Fibroblast of pulmonary artery (primary cell): ENCODE measurements at places on chromosomes 11 and 22.
A peak's percentile ranks its signal among the peaks of the same experiment; 100 is the strongest.

- peak; percentile 58 for DNase-seq
Observed at GRCh38 chr11:117143390-117143789, 697 bp upstream of the PAFAH1B2 start.

DNA sequence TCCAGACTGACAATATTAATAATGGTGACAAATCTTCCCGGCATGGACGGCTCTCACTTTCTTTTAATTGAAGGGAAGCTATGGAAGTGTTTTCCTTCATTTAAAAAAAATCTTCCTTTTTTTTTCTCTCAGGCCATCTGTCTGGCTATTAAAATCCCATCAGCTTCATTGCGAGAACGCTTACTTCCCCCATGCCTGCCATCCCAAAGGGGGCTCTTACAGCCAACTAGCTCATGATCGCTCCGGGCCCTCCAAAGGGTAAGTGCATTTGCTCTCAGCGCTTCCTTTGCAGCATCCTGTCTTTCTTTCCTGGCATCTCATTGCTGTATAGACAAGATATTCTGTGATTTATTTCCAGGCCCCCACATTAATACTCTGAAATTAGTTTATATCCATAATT is 20.7 kb downstream of the CACNG2 start:
- DNase-seq, result no peak

- peak; percentile 77 for DNase-seq
Observed at GRCh38 chr11:27427183-27427980, 45.2 kb downstream of the LGR4 start.

DNA sequence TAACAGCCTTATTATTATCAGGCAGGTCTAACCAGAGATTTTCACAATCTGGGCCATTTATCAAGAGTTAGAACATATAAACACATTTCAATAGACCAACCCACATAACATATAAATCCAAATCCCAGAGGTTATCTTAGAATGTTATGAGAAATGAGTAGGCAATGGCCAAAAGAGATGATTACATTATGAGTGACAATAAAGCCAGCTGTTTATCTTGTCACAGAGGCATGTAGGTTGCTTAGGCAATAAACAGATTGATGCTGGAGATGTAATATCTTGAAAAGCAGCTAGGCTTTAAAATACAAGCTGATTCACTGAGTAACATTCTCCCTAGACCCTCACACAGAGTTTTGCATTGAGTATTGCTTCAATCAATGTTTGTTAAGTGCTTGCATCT is 148.5 kb upstream of the SESN3 start:
- DNase-seq, result no peak

DNA sequence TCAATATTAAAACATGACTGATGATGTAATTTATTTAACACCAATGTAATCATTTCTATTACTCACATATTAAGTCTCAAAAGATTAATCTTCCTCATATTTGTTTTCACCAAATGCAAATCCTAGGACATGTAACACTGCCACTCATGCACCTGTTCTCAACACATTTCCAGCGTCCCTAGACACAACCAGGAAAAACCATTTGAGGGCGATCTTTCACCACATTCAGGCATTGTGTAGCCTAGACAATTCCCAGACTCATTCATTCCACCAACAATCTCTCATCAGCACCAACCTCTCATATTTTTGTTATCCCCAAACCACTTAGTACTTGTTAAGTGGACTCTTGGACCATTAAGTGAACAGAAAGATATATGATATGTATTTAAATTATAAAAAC is 66.1 kb downstream of the SLC36A4 start:
- DNase-seq, result no peak

GRCh38 chr22:17964156-17964555 is 60.2 kb downstream of the MICAL3 start:
- no peak for DNase-seq

DNA sequence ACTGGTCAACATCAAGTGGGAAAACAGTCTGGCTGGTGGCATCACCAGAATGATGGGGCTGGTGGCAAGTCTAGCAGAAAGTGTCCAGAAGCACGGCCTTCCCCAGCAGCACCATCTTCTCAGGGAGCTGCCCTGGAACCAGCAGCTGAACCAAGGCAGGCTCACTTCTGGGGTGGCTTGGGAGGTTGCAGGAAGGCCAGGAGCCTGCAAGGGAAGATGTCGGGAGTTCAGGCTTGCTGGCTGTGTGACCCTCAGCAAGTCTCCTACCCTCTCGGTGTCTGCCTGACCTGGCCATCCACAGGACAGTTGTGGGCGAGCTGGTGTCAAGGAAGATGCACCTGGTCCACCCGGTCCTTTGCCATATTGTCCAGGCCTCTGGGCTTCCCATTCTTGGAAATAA is 2.3 kb upstream of the PNPLA5 start:
- no peak for DNase-seq

DNA sequence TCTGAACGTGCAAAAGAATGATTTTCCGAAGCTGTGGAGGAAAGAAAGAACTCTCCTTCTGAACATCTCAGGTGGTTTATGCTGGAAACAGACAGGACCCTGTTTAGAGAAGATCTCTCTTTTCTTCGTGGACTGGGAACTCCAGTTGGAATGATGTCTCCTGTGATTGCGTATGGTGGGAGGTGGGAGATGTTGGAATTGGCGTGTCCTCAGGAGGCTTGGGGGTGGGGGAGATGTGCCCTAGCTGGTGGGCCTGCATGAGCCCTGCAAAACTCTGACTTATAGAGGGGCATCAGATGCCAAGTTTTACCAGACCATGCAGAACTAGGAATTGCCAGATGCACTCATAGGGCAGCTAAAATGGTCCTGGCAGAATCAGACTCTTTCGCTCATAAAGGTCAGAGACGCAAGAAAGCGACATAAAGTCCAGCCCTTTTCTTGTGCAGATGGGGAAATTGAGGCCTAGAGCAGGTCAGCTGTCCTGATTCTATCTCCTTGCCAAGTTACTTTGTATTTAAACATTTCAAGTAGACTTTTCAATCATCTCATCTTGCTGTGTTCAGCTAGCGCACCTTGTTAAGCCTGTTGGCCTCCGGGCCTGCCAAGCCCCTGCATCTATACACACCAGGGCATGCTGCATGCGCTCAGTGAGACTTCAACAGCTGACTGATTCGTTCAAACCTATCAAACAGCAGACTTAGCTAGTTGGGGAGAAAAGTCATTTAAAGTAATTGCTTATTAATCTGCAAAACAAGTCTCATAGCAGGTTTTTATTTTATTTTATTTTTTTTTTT is 34.2 kb upstream of the EHF start:
- DNase-seq, result no peak

- no peak for DNase-seq
Observed at GRCh38 chr11:128587415-128587814, at the start of gene ETS1. TSS of gene ETS1 (minus strand) at chr11:128587558. CDS start at chr11:128573130, 14,428 bp downstream.

DNA sequence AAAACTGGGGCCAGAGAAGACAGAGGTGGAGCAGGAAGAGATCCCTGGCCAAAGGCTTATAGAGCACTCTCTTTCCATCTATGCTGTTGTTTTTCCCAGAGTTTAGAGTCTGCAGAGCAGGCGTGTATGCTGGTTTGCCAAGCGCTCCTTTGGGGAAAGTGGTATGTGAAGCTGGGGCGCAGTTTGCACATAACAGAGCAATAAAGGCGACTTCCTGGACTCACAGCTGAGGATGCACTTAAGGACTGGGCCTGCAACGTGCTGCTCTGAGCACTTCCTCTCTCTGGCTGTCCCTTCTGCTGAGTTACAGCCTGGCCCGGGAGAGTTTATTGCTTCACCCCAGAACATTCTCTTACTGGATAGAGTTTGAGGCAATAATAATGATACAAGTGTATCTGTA is 41.7 kb downstream of the THAP12 start:
- DNase-seq, result peak; percentile 24

DNA sequence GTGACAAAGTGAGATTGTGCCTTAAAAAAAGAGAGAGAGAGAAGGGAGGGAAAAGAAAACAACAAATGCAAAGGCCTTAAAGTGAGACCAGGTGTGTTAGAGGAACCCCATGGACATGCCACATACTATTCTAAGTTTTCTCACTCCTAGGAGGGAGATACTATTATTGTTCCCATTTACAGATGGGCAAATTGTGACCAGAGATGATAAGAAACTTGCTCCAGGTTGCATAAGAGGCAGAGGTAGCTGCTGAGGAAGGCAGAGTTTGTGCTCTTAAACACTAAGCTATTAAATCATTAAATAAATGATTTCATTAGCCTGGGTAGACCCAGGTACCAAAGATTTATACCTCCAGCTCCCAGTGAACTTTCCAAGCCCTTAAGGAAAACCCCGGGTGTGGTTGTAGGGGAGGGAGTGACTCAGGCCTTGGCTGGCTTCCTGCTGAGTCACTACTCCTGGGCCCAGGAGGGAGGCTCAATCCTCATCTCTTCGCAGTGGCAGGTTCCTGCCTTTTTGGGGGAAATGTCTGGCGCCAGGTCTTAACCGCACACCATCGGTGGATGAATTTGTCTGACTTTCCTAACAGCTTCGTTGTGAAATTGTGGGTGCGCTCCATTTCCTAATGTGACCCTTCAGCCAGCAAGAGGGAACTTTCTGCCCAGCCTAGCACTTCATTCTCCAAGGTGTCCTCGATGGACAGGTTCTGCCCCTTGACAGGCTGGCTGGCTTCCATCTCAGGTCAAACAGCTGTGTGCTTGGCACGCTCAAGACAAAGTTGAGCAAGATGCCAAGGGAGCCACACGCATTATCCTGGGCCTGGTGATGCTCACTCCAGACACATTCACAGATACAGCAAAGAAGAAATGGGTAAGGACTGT is 33.4 kb upstream of the PTPRJ start:
- peak; percentile 96 for DNase-seq

DNA sequence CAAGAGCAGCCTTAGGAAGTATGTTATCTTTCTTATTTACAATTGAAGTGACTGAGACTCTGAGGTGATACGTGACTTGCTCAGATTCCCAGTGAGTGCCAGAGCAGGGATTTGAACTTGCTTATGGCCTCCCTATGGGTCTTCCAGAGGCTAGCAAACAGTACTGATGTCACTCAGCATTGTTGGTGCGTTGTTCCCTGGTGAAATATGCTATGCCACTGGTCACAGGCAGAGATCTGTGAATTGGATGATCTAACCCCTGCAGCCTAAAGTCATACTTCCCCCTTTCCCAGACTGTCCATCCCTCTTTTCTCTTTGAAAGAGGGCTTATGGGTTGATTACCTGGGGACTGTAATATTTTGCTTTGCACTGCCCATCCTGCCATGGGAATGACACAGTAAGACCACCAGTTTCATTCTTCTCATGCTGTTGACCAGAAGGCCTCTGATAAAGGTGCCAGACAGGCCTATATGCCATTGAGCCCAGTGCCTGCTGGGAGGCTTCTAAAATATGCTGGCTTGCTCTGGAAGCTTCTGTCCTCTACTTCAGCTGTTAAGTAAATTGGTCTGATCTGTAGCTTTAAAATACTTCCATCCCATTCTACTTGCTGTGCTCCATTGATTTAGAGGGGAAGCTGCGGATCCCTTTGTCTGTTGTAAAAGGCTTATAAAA is 152.2 kb upstream of the E2F8 start:
- DNase-seq, result no peak

DNA sequence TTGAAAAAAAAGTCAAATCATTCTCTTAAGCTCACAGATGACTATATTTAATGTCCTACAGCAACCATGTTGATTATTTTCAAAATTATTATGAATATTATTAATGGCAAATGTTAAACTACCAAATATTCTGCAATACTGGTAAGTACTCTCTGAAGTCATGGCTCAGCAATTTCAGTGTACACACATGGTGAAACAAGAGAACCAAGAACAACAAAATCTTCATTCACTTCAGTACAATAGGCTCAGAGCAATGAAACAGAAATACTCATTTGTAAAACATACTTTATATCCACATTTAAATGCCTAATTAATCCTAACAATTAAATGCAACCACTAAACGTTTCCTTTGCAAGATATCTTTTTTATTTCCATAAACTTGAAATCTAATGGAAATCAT is 347.2 kb downstream of the TTC28 start:
- DNase-seq, result peak; percentile 17

- no peak for DNase-seq
Observed at GRCh38 chr22:43828725-43828997, 16.6 kb upstream of the EFCAB6 start.

- DNase-seq, result peak; percentile 39
Observed at GRCh38 chr11:104380358-104380757, 216.4 kb upstream of the PDGFD start.

DNA sequence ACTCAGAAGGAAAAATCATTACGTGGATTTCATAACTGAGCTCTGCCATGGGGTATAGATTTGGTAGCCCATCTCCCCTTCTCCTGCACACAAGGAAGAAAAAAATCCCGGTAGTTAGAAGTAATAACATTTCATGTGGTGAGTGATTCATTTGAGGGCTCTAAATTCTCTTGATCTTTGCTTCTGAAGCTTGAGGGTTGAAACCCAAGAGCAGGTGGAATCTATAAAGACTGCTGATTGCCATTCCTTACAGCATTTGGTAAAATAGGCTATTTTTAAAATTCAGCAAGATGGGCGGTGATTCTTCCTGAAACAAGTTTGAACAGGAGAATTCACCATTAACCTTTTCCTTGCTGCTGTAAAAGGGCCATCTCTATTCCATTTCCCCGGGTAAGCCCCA is 266.1 kb downstream of the CADM1 start:
- DNase-seq, result no peak

DNA sequence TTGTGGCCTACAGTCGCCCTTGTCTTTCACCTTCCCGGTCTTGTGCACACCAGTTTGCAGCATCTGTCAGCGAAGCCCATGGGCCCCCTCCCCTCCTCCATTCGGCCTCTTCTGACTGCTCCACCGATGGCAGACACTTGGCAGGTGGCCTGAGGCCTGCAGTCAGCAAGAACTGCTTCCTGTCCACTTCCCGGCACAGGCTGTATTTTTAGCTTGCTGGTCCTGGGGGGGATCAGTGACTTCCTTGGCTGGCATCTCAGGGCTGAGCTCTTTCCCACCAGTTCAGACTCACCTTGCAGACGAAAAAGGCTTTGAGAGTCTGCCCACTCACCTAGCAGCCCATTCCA is 106.4 kb downstream of the SYN3 start:
- DNase-seq, result peak; percentile 22

GRCh38 chr11:2693271-2694261 is 6.2 kb downstream of the KCNQ1OT1 start:
- no peak for DNase-seq

DNA sequence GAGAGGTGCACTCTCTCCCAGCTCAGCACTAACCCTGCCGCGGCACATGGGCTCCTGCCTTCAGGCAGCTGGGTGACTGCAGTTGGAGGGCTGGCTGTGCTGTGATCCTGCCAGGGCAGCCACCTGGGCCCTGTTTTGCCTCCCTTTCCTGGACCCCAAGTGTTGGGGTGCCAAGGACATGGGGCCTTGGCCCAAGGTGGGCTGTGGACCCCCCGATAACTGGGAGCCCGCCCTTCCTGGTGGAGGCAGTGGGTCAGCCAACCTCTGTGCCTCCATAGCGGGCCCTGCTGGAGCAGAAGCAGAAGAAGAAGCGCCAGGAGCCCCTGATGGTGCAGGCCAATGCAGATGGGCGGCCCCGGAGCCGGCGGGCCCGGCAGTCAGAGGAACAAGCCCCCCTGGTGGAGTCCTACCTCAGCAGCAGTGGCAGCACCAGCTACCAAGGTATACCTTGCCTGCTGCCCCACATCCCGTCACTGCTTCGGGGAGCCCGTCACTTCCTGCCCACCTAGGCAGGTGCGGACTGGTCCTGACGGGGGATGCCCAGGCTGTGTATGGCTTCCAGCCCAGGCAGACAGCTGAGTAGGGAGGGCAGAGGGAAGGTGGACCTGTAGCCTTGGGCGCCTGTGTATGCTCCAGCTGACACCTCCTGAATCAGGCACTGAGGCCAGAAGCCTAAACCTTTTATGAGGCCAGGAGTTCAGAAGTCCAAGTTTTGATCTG is 8.9 kb downstream of the TUB start:
- DNase-seq, result no peak
